Natural killer cell treated with Interleukin-12 subunit alpha and Interleukin-12 subunit beta and Interleukin-15 and Interleukin-18, amount 100 ng/mL, for 72 hours (primary cell): ENCODE measurements at places on chromosomes 16 and 17. TPM values are rescaled to one million over a fixed set of nuclear protein-coding genes. Genes with fewer than 3 reads are reported as not detected.

Gene PLEKHH3
- total RNA-seq: 0.73 TPM

Gene KRT36
- total RNA-seq: not detected

Gene LUC7L3
- total RNA-seq: 81.8 TPM

Gene CSH1
- not detected for total RNA-seq

Gene PSMB3
- total RNA-seq: 288 TPM

Gene CLEC10A
- total RNA-seq: not detected

Gene ZP2
- total RNA-seq: not detected

Gene CTF1
- total RNA-seq: 0.17 TPM
